ENCODE measurements at places on chromosomes 1 and 21. TPM values are rescaled to one million over a fixed set of nuclear protein-coding genes. Genes with fewer than 3 reads are reported as not detected.

Gene RAB29
- 19.5 TPM for total RNA-seq

Gene CACNA1S
- not detected for total RNA-seq

Gene RAB7B
- total RNA-seq, result 12.4 TPM

Gene HPCAL4
- total RNA-seq, result not detected

Gene REN
- not detected for total RNA-seq

Gene SPATA21
- not detected for total RNA-seq

Gene CCDC27
- total RNA-seq, result not detected

Gene DIRAS3
- total RNA-seq, result 1.3 TPM

Gene DISP1
- 11.6 TPM for total RNA-seq

Gene CXADR
- total RNA-seq, result 1.2 TPM

Gene SFT2D2
- total RNA-seq, result 58.2 TPM

Gene PROK1
- total RNA-seq, result not detected

Gene RUNX1
- total RNA-seq, result 16.0 TPM

Gene SPATA45
- total RNA-seq, result not detected

Gene DRAXIN
- 0.17 TPM for total RNA-seq

Gene KCND3
- total RNA-seq, result under 0.01 TPM
